AML-193 (cell line): ENCODE measurements at places on chromosomes 12 and 14.

GRCh38 chr12:112010415-112011344 lies 2.3 kb downstream of the TMEM116 start:
- DNase-seq = no peak

GRCh38 chr12:86293682-86294240 lies 37.6 kb upstream of the MGAT4C start:
- no peak for DNase-seq

- DNase-seq = no peak
Measured at GRCh38 chr12:73445658-73446324, 1091.8 kb upstream of the ATXN7L3B start.

DNA sequence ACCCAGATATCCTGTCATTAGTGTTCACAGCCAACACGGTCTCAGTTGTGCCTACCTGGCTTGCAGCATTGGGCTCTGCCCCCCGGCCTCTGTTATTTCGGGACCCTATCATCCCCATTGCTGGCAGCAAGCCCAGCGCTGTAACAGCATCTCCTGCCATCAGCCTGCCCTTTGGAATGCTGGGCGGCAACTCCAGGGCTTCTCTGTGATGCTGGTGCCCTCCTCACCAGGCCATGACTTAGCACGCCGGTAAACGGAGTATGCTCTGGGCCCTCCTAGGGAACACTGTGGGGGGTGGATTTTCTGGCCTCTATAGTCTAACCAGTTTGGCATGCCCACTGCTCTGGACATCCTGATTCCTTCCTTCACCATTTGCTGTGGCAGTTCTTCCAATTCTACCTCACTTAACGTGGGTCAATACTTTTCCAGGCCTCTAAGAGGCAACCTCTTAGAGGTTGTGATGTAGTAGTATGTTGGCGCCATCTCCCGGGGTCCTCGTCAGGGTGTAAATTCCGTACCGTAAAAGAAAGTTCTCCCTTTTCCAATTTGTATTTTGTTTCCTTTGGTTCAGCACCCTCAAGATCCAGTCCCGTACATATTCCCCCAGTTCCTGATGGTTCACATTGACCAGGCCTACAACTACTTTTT lies 80.0 kb downstream of the SINHCAF start:
- DNase-seq = no peak

GRCh38 chr14:100438271-100438670 lies 115.1 kb downstream of the SLC25A47 start:
- no peak for DNase-seq

GRCh38 chr14:99272899-99273765 lies 1.1 kb upstream of the BCL11B start:
- DNase-seq = no peak

GRCh38 chr12:112852810-112853209 lies 54.0 kb upstream of the OAS1 start:
- no peak for DNase-seq

DNA sequence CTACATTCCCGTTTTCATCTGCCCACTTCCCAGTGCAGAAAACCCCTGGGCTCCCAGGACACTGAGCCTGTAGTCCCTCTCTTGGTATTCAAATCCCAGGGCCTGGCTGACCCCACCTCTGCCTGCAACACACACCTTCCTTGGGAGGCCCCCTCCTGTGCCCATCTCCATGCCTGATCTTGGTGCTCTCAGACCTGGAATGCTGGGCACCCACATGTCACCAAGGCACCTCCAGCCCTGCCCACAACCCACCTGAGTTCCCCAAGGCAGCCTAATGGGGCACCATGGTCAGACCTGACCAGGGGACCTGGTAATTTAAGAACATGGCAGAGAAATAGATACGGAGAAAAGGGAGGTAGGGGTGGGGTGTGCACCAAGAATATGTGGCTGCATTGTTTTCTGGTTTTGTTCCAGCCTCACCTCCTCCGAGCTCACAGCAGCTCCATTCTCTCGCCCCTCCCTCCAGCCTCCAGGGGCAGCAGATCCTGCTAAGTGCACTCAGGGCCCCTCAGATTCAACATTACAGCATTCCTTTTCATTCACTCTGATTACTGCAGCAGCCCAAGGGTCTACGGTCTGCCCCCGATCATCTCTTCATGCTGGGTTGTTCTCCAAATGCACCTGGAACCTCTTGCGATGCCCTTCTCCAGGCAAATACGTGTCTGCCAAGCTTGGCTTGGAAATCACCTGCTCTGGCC lies 9.2 kb upstream of the HSP90AA1 start:
- no peak for DNase-seq

GRCh38 chr14:38442208-38442607 lies 186.3 kb upstream of the CLEC14A start:
- no peak for DNase-seq

DNA sequence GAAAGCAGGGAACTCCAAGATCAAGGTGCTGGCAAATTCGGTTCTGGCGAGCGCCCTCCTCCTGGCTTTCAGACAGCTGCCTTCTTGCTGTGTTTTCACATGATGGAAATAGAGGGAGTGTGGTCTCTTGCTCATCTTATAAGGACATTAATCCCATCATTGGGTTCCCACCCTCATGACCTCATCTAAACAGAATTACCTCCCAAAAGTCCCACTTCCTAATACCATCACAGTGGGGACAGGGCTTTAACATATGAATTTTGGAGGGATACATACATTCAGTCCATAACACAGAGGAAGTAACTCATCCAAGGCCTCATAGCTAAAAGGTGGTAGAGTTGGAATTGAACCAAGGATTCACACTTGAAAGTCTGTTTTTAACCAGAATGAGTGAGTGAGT lies 28.6 kb downstream of the DYRK2 start:
- no peak for DNase-seq

- DNase-seq = no peak
Measured at GRCh38 chr14:61372842-61373555, 51.6 kb downstream of the PRKCH start.
